ENCODE measurements at places on chromosomes 3 and 15.
A peak's percentile ranks its signal among the peaks of the same experiment; 100 is the strongest.

DNA sequence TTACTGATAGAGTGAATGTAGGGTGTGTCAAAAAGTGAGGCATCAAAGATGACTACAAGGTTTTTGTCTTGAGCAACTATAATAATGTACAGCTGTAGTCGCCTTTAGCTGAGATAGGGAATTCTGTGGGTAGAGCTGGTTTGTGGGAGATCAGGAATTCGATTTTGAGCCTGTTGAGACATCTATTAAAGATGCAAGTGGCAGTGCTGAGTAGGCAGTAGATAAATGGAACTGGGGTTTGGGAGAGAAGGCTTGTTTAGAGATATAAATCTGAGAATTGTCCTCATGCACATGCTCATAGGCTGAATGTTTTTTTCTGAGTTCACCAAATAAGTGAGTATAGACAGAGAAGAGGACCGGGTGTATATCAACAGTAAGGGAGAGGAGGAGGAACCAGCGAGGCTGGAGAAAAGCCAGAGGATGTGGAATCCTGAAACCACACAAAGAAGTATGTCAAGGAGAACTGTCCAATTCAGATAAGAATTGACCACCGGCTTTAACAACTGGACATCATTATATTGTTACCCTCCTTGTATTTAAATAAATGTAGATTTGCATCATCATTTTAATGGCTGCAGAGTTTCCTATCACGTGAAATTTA is 146.0 kb upstream of the TNIK start:
- DNase-seq: peak; percentile 21

- no peak for DNase-seq
These were observed 746.8 kb downstream of the GRM7 start for GRCh38 chr3:7607676-7608075.

GRCh38 chr15:32851572-32851971 is 133.8 kb downstream of the GREM1 start:
- no peak for DNase-seq

DNA sequence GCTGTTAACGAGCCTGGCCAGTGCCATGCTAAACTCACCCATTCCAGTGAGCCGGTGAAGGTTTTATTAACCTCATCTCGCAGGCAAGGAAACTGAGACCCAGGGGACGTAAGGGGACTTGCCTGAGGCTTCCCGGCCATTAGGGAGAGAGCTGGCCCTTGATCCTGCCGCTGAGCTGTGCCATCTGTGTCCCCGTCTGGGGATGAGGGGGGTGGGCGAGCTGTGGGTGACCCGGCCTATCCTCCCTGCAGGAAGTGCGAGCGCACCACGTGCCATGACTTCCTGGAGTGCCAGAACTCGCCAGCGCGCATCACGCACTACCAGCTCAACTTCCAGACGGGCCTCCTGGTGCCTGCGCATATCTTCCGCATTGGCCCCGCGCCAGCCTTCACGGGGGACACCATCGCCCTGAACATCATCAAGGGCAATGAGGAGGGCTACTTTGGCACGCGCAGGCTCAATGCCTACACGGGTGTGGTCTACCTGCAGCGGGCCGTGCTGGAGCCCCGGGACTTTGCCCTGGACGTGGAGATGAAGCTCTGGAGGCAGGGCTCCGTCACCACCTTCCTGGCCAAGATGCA is 88.5 kb downstream of the FBLN2 start:
- no peak for DNase-seq

GRCh38 chr3:53217175-53217574 is 38.6 kb downstream of the TKT start:
- no peak for DNase-seq

GRCh38 chr3:141387516-141387915 is 19.2 kb downstream of the ZBTB38 start:
- no peak for DNase-seq

DNA sequence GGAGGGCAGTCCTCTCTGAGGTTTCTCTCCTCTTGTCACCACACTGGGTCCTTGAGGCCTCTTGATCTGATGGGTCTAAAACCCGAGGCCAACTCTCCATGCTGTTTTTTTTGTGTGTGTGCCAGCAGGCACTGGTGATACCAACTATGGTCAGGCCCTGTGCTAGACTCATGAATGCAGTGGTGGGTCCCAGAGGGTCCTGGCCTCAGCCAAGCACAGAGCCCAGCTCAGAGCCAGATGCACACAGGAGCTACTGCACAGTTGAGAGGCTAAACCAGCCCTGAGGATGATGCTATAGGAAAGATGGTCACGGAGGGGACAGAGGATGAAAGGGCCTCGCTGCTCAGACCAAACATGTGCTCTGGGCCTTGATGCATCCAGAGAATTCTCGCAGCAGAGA is 33.5 kb downstream of the RAB6B start:
- DNase-seq: no peak

GRCh38 chr3:19816631-19817030 is 117.4 kb downstream of the EFHB start:
- no peak for DNase-seq

GRCh38 chr15:42503825-42504224 is 8.4 kb downstream of the SNAP23 start:
- DNase-seq: no peak

DNA sequence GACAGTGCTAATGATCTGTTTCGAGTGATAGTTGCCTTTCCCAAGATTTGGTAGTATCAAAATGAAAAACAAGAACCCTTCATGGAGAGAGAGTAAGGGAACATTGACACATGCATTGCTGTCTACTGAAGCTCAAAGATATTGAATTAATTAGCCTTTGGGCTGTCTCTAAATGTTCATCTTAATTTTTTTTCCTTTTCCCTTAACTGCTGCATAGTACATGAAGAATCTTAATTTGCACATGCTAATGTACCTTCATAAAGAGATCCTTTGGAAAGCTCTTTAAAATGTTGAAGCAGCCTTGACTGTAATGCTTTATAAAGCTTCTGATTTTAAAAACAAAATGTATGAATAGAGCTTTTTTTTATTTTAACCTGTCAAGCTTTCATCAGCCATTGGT is 452.2 kb downstream of the TUSC7 start:
- DNase-seq: no peak
